Endothelial cell (in vitro differentiated cells): ENCODE measurements at places on chromosomes 16 and 17. TPM values are rescaled to one million over a fixed set of nuclear protein-coding genes. Genes with fewer than 3 reads are reported as not detected.

- DNase-seq, result no peak
Observed at GRCh38 chr17:14845591-14846281, 419.4 kb downstream of the PMP22 start.

GRCh38 chr17:40326014-40326831 is 17.2 kb downstream of the RARA start:
- no peak for DNase-seq

DNA sequence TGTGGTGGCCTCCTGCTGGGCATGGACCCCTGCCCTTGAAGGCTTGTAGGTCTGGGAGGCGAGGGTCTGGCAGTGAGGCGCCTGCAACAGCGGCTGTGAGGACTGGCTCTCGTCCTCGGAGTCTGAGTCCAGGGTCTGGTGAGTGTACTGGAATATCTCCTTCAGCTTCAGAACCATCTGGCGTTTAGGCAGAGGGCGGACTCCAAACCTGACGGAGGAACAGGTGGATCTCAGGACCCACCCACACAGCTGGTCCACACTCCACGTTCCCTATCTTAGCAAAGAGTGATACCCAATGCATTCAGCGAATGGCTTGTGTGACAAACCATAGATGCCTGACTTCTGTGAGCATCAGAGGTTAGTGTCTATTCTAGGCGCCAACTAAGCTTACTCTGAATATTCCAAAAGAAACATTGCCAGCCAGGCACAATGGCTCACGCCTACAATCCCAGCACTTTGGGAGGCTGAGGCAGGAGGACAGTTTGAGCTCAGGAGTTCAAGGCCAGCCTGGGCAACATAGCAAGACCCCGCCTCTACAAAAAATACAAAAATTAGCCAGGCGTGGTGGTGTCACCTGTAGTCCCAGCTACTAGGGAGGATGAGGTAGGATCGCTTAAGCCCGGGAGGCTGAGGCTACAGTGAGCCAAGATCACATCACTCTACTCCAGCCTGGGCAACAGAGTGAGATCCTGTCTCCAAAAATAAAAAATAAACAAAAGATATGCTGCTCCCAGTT is 6.3 kb upstream of the NLRC3 start:
- DNase-seq, result no peak

- no peak for DNase-seq
Observed at GRCh38 chr17:75013092-75013559, 656 bp downstream of the MRPL58 start.

DNA sequence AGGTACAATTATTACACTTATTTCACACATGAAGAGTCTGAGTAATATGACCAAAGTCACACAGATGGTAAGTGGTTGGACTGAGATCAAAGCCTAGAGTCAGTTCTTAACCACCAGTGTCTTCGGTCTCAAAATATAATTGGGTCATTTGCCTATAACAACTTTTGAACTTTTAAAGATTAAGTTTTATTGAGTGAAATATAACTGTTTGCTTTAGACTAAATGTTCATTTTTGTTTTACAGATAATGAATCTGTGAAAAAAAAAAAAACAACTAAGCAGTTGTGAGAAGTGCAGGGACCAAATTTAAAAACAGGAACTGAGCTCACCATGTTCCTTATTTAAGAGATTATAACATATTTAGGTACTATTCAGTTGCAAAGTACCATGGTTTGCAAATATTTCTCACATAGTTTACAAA is 150.1 kb downstream of the ITFG1 start:
- DNase-seq, result no peak

DNA sequence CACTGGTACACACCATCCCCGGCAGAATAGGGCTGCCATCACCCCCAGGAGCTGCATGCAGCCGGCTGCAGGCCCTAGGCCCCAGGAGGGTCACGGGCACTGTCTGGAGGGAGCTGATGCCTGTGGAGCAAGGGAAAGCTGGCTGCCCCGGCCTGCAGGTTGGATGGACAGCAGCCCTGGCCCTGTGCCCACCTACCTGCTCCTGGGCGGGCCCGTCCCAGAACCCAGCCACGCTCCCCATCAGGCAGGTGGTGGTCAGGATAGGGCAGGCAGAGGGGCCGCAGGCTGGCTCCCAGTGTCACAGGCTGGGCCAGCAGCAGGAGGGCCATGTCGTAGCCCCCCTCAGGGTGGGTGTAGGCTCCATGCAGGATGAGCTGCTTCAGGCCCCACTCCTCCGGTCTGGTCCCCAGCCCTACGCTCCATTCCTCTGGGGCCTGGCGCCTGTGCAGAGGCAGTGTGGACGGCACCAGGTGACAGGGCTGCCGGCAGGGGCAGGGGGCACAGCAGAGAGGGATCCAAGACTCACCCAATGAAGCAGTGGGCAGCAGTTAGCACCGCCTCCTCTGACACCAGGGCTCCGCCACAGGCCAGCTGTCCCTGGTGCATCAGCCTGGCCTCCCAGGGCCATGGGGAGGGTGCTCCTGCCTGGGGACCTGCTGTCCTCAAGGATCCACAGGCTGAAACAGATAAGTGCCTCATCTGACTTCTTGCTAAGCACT is 4.0 kb downstream of the PRSS53 start:
- no peak for DNase-seq

GRCh38 chr17:42201458-42201772 is 7.1 kb upstream of the GHDC start:
- DNase-seq, result no peak

- DNase-seq, result no peak
Observed at GRCh38 chr17:53093391-53093790, 729.3 kb upstream of the KIF2B start.

GRCh38 chr17:4530799-4531730 is 24.1 kb downstream of the MYBBP1A start:
- peak; percentile 78 for DNase-seq

- DNase-seq, result no peak
Observed at GRCh38 chr17:4666296-4666695, 24.8 kb upstream of the ALOX15 start.

DNA sequence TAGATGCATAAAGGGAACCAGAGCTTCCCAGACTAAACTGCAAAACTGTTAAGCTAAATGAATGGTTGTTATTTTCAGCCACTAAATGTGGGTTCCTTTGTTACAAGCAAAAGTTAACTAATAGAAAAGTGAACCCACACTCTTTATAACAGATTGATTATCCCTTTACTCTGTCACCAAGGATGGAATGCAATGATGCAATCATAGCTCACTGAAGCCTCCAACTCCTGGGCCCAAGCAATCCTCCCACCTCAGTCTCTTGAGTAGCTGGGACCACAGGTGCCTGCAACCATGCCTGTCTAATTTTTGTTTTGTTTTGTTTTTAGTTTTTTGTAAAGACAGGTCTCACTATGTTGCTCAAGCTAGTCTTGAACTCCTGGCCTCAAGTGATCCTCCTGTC is 6.5 kb downstream of the KRT9 start:
- no peak for DNase-seq

GRCh38 chr17:39118674-39119419 is 32.6 kb downstream of the PLXDC1 start:
- no peak for DNase-seq

- peak; percentile 35 for DNase-seq
Observed at GRCh38 chr17:75996665-75997590, 3.7 kb upstream of the CDK3 start.

DNA sequence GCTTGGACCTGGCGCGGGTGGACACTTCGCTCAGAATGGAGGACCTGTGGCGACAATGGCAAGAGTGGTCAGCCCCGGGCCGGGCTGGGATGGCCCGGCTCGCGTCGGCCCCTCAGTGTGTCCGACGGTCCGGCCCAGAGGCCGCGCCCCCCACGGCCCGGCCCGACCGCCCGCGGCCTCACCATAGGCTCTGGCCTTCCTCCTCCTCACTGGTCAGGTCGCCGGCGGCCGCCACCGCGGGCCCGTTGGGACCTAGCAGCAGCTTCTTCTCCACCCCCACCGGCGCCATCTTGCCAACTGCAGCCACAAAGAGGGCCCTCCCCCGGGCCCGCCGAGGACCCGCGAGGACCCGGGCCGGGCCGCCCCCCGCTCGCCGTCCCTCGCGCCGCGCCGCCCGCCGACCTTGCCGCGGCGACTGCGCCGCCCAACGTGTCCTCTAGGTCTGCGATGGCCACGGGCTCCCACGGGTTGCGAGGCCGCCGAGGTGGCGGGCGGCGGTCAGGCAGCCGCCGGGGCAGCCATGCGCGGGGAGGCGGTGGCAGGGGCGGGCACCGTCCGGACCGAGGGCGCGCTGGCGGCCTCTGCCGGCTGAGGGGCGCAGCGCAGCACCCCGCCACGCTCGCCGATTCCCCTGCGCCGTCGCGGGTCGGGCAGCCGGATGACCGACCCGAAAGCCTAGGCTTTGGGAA is at the start of gene DYNC1LI2:
DYNC1LI2 (minus strand) TSS at position 307 of the 689 bp plus-strand sequence; CDS start at position 289, 18 bp downstream.
- DNase-seq, result peak; percentile 92

Gene ZNF629
- total RNA-seq, result 29.7 TPM

Gene TCAP
- 1.2 TPM for total RNA-seq

Gene PIK3R5
- 14.5 TPM for total RNA-seq

Gene HSD11B2
- total RNA-seq, result 3.3 TPM

Gene NDUFAB1
- 91.7 TPM for total RNA-seq
